ENCODE measurements at places on chromosomes 6 and 20.

GRCh38 chr6:14706378-14706929 lies 539.4 kb upstream of the JARID2 start:
- peak; percentile 41 for DNase-seq

- DNase-seq = no peak
Observed at GRCh38 chr20:4067600-4068261, 52.4 kb upstream of the RNF24 start.

DNA sequence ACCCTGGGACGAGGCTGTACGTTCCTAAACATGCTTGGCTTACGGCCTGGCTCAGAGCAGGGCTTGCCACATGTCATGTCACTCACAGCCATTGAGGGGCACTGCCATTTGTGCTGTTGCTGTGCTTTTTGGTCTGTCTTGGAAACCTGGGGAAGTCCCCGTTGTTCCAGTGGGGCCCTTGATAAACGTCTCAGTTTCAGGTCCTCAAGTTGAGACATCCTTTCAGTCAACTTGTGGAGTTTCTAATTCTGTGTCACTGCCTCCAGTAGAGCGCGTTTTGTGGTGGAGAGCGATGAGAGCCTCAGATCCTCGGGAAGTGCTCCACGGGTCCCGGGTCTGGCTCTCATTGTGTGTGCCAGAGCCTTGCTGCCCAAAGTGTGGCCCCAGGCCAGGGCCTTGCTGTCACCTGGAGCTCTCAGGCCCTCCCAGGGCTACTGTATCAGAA lies 43.0 kb upstream of the CCR6 start:
- peak; percentile 88 for DNase-seq

GRCh38 chr6:122714059-122714458 lies 65.5 kb upstream of the FABP7 start:
- no peak for DNase-seq

GRCh38 chr6:8476656-8477055 lies 41.3 kb upstream of the SLC35B3 start:
- no peak for DNase-seq

DNA sequence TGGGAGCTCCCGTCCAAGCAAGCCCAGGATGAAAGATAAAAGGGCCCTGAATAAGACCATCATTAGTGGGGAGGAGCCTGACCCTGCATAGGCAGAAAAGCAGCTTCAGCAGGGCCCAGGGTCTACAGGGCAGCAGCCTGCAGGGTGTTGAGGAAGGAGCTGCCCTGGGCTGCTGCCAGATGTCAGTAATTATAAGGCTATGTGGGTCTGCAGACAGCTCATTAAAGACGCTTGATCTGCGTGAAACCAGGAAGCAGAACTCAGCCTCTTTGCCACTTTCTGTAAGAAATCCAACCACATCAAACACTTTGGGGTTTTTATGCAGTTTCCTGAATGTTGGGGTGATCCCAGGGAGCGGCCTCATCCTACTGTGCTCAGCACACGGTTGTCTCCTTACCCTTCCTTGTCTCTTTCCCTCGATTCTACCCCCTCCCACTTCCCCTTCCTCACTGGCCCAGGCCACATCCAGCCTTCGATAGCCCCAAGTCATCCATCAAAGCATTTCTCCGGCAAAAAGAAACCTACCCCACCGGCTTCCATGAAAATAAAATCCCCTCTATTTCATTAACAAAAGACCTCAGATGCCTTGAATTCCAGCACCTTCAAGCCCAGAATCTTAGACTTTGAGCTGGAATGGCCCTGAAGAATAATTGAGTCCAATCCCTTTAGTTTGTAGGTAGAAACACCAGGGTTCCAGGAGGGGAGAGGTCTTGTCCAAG lies 1.0 kb upstream of the TGM6 start:
- no peak for DNase-seq

- DNase-seq = no peak
Observed at GRCh38 chr6:45692021-45692420, 314.3 kb upstream of the SUPT3H start.

GRCh38 chr6:14468647-14469321 lies 351.2 kb downstream of the CD83 start:
- no peak for DNase-seq

DNA sequence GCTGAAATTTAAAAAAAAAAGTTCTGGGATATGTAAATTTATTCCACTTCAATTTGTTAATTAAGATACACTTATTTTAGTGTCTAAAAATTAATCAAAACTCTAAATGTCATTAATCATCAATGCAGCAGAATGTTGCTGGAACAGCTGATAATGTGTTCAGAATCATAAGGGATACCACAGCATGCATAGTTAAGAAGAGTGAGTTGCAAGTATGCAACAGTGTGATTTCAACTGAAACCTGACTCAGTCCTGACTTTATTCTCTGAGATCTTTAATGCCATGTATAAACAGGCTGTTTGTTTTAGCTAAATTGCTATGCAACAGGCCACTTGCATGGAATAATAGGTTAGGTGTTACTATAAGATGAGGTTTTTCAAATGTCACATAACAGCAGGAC lies 1.4 kb downstream of the GRIK2 start:
- no peak for DNase-seq

DNA sequence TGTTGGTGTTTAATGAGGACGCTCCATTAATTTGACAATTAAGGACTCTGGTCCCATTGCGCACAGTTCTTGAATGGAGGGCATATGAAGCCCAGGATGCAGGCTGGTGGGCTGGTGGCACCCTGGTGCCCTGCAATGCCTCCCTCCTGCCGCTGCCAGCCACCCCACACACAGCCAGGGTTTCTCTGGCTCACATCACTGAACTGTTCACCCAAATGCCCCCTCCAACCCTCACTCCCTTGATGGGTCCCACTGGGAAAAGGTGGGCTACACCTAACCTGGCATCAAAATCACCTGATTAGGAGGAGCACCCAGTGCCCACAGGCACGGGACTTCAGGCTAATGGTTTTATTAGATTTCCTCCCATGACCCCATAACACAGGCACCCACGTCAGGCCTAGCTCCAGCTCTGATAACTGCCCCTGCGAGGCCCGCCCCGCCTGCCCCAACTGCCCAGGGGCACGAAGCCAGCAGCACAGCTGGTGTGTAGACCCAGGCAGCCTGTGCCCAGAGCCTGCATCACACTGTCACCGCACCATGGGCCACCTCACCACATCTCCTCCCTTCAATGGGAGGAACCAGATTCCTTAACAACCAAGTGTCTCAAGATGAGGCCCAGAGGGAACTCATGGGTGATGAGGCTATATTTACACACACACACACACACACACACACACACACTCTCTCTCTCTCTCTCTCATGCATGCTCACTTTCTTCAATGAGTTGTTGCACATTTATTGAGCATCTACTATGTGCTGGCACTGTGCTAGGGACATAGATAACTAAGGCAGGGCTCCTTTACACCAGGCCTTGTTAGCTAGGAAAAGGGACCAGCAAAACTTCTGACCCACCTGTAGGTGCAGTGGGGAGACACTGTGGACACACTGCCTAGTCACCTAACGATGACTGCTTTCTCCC lies 107.3 kb downstream of the NOL4L start:
- no peak for DNase-seq

GRCh38 chr6:13664703-13665352 lies 46.8 kb downstream of the RANBP9 start:
- DNase-seq = no peak

DNA sequence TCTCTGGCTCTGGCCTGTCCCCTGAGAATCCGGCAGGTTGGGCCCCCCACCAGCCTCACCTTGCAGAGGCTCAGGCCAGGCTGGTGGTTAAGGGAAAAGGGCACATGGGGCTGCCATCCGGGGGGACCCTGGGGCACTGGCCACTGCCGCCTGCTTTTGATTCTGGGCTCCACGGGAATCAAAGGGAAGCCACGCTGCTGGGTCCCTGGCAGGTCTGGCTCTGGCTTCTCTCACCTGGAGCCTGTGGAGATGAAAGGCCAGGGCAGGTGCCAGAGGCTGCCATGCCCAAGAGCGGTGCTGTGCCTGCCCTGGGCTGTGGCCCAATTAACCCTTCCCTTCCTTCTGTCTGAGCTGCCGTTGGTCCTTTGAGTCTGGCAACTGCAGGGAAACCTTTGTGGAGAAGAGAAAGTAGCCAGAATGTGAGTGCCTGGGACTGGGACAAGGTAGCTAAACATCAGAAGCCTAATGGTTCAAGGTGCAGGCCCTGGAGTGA lies 9.4 kb upstream of the CDH22 start:
- peak; percentile 38 for DNase-seq

- DNase-seq = peak; percentile 68
Observed at GRCh38 chr6:149248693-149249369, 68.7 kb upstream of the TAB2 start.

- no peak for DNase-seq
Observed at GRCh38 chr6:157727629-157728182, 95.3 kb upstream of the SNX9 start.
